Fibroblast of lung (primary cell): ENCODE measurements at places on chromosomes 2 and 18. TPM values are rescaled to one million over a fixed set of nuclear protein-coding genes. Genes with fewer than 3 reads are reported as not detected.
A peak's percentile ranks its signal among the peaks of the same experiment; 100 is the strongest.

- no peaks in the 10 kb centered on the region for H3K36me3 ChIP-seq
- H3K27me3 ChIP-seq = no peaks in the 10 kb centered on the region
Observed at GRCh38 chr2:151049746-151050145, 211.9 kb downstream of the RBM43 start.

GRCh38 chr2:38499548-38500282 is 103.0 kb downstream of the HNRNPLL start:
- no peaks in the 10 kb centered on the region for H3K4me1 ChIP-seq
- H3K27me3 ChIP-seq = peaks cover 12% of the 10 kb centered on the region
- H3K27ac ChIP-seq = no peak overlapping the region
- DNase-seq = no peak

GRCh38 chr2:63840081-63840784 is 1.5 kb upstream of the UGP2 start:
- peak overlapping the region; percentile 95 for H3K4me3 ChIP-seq
- no peaks in the 10 kb centered on the region for H3K27me3 ChIP-seq
- no peak for DNase-seq
- H3K27ac ChIP-seq = peak overlapping the region; percentile 97
- no peaks in the 10 kb centered on the region for H3K4me1 ChIP-seq
- no peaks in the 10 kb centered on the region for H3K36me3 ChIP-seq

DNA sequence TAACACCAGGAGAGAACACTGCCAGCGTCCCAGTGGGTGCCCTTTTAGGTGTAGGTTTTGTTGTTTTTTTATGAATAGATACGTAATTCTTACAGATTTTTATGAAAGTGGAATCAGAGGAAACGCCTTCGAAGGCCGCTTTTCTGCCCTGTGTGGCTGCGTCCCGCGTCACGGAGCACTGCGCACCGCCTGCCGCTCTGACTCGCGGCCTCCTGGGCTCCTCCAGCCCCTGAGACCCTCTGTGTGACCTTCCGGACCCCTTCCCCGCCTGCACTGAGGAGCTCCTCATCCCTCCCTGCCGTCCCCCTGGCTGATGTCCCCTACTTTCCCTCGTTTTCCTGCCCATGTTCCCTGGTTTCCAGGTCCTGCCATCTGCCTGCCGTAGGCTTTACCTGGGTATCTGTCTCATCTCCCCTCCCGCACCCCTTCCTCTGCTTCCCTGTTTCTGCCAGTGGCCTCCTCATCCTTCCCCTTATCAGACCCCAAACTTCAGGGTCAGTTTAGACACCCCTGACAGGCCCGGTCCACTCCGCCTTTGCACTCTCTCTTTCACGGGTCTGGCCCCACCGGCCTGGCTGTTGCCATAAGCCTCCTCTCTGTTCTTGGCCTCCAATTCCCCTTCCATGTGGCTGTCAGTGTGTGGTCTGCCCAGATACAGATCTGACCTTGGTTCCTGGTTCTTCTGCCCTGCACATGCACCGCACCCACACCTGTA is 32.7 kb downstream of the PDIA6 start:
- H3K4me1 ChIP-seq = no peaks in the 10 kb centered on the region
- no peaks in the 10 kb centered on the region for H3K27me3 ChIP-seq

GRCh38 chr18:73043611-73044010 is 175.8 kb upstream of the NETO1 start:
- no peak overlapping the region for H3K4me3 ChIP-seq
- H3K36me3 ChIP-seq = no peaks in the 10 kb centered on the region
- DNase-seq = no peak
- H3K27ac ChIP-seq = no peak overlapping the region
- no peaks in the 10 kb centered on the region for H3K27me3 ChIP-seq

GRCh38 chr2:28696261-28696660 is 55.4 kb upstream of the PPP1CB start:
- no peaks in the 10 kb centered on the region for H3K27me3 ChIP-seq
- DNase-seq = no peak
- H3K4me1 ChIP-seq = peaks cover 9% of the 10 kb centered on the region
- H3K27ac ChIP-seq = no peak overlapping the region

GRCh38 chr18:63963615-63964256 is 6.1 kb upstream of the SERPINB8 start:
- no peak overlapping the region for H3K27ac ChIP-seq
- H3K4me1 ChIP-seq = no peaks in the 10 kb centered on the region
- peaks cover 2% of the 10 kb centered on the region for H3K27me3 ChIP-seq
- H3K36me3 ChIP-seq = no peaks in the 10 kb centered on the region

- peak; percentile 56 for DNase-seq
- H3K4me1 ChIP-seq = no peaks in the 10 kb centered on the region
- no peak overlapping the region for H3K4me3 ChIP-seq
- no peaks in the 10 kb centered on the region for H3K27me3 ChIP-seq
- H3K36me3 ChIP-seq = no peaks in the 10 kb centered on the region
- no peak overlapping the region for H3K27ac ChIP-seq
Observed at GRCh38 chr2:156356014-156356754, 23.7 kb upstream of the NR4A2 start.

The DIPK1C gene
- total RNA-seq = not detected in 2 replicates

The MOGAT1 gene
- total RNA-seq = not detected in 2 replicates

DNA sequence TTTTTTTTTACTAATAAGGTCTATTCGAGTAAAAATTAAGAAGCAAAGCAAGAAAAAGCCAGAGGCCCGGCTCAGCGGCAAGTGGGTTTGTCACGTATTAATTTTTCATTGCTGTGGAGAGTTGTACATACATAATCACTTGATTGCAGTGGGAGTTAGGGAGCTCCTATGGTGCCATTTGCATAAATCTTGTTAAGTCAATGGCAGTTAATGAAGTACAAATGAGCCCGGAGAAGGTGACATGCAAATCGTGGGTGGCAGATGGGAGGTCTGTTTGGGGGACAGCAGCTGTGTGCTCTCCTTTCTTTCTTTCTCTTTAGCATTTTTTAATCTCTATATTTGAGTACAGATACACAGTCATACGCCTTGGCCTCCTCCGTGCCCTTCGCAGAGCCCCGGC is 317.0 kb downstream of the AGAP1 start:
- no peak for DNase-seq
- H3K36me3 ChIP-seq = peaks cover 2% of the 10 kb centered on the region
- H3K4me1 ChIP-seq = no peaks in the 10 kb centered on the region
- no peak overlapping the region for H3K27ac ChIP-seq

- no peaks in the 10 kb centered on the region for H3K27me3 ChIP-seq
- H3K36me3 ChIP-seq = no peaks in the 10 kb centered on the region
- no peak overlapping the region for H3K27ac ChIP-seq
- no peaks in the 10 kb centered on the region for H3K4me1 ChIP-seq
- H3K4me3 ChIP-seq = no peak overlapping the region
Observed at GRCh38 chr2:159455330-159455918, 160.9 kb downstream of the BAZ2B start.

GRCh38 chr18:42564761-42565160 is 550.7 kb downstream of the RIT2 start:
- no peaks in the 10 kb centered on the region for H3K27me3 ChIP-seq
- H3K36me3 ChIP-seq = no peaks in the 10 kb centered on the region
- no peak overlapping the region for H3K4me3 ChIP-seq
- no peak for DNase-seq
- H3K4me1 ChIP-seq = no peaks in the 10 kb centered on the region

- no peak for DNase-seq
- no peak overlapping the region for H3K27ac ChIP-seq
- no peak overlapping the region for H3K4me3 ChIP-seq
Observed at GRCh38 chr2:6937157-6937556, 19.9 kb downstream of the RNF144A start.

The PROM2 gene
- 0.26 and 0.33 TPM in 2 replicates for total RNA-seq

- DNase-seq = no peak
- peaks cover 10% of the 10 kb centered on the region for H3K4me1 ChIP-seq
- no peaks in the 10 kb centered on the region for H3K27me3 ChIP-seq
Observed at GRCh38 chr2:36536776-36537175, 61.2 kb downstream of the FEZ2 start.

The PLGLB1 gene
- 0.26 and 0.99 TPM in 2 replicates for total RNA-seq

- no peaks in the 10 kb centered on the region for H3K36me3 ChIP-seq
- H3K4me1 ChIP-seq = no peaks in the 10 kb centered on the region
- no peak overlapping the region for H3K4me3 ChIP-seq
- DNase-seq = no peak
Observed at GRCh38 chr2:88212251-88212790, 42.2 kb downstream of the THNSL2 start.

The DSG3 gene
- total RNA-seq = under 0.01 TPM in 1 of 2 replicates, not detected in the other

- H3K27me3 ChIP-seq = peaks cover 4% of the 10 kb centered on the region
- H3K27ac ChIP-seq = no peak overlapping the region
- DNase-seq = no peak
- no peaks in the 10 kb centered on the region for H3K4me1 ChIP-seq
- H3K36me3 ChIP-seq = no peaks in the 10 kb centered on the region
Observed at GRCh38 chr2:26453421-26454329, 24.2 kb downstream of the OTOF start.

GRCh38 chr2:194363878-194364277 is 1293.1 kb upstream of the SLC39A10 start:
- DNase-seq = no peak
- H3K27me3 ChIP-seq = no peaks in the 10 kb centered on the region
- no peak overlapping the region for H3K4me3 ChIP-seq
- no peaks in the 10 kb centered on the region for H3K36me3 ChIP-seq
- H3K4me1 ChIP-seq = no peaks in the 10 kb centered on the region

- no peak overlapping the region for H3K27ac ChIP-seq
- no peaks in the 10 kb centered on the region for H3K36me3 ChIP-seq
- H3K4me3 ChIP-seq = no peak overlapping the region
- H3K27me3 ChIP-seq = no peaks in the 10 kb centered on the region
- no peak for DNase-seq
Observed at GRCh38 chr18:38884050-38884449, 1318.5 kb upstream of the CELF4 start.

- peaks cover 42% of the 10 kb centered on the region for H3K4me1 ChIP-seq
- no peak overlapping the region for H3K4me3 ChIP-seq
- DNase-seq = peak; percentile 74
- H3K27me3 ChIP-seq = no peaks in the 10 kb centered on the region
- peaks cover 2% of the 10 kb centered on the region for H3K36me3 ChIP-seq
Observed at GRCh38 chr2:119230219-119231185, 6.9 kb downstream of the STEAP3 start.

DNA sequence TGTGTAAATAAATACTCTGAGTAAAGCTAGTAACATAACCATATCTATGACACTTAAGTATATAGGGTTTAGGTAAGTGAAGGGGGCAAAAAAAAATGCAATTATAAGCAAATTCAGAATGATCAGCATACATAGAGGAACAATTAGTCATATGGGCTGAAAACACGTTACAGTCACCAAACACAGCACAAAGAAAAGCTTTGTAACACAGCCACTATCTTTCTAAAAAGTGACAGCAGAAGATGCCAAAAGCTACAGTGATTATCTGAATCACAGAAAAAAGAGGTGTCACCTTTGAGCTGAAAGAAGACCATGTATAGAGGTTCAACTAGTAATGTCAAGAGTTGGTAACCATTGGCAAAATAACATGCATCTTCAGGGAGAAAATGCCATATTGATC is 115.5 kb downstream of the ERBB4 start:
- H3K4me3 ChIP-seq = no peak overlapping the region
- no peak for DNase-seq
- no peaks in the 10 kb centered on the region for H3K36me3 ChIP-seq
- H3K27me3 ChIP-seq = no peaks in the 10 kb centered on the region

The LCT gene
- under 0.01 TPM in 2 replicates for total RNA-seq

DNA sequence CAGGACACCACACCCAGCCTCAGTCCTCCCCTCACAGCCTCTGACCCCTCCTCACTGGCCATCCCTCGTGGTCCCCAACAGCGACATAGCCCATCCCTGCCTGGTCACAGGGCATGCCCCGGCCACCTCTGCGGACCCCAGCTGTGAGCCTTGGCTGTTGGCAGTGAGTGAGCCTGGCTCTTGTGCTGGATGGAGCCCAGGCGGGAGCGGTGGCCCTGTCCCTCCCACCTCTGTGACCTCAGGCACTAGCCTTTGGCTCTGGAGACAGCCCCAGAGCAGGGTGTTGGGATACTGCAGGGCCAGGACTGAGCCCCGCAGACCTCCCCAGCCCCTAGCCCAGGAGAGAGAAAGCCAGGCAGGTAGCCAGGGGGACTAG is 7.9 kb downstream of the DES start:
- no peaks in the 10 kb centered on the region for H3K4me1 ChIP-seq
- no peak for DNase-seq
- no peaks in the 10 kb centered on the region for H3K27me3 ChIP-seq
- H3K36me3 ChIP-seq = no peaks in the 10 kb centered on the region
- H3K4me3 ChIP-seq = no peak overlapping the region

- no peak overlapping the region for H3K27ac ChIP-seq
- H3K4me1 ChIP-seq = no peaks in the 10 kb centered on the region
- H3K36me3 ChIP-seq = no peaks in the 10 kb centered on the region
- DNase-seq = no peak
- H3K27me3 ChIP-seq = no peaks in the 10 kb centered on the region
Observed at GRCh38 chr2:5701266-5701665, 9.1 kb downstream of the SOX11 start.

GRCh38 chr2:17422061-17422460 is 96.2 kb downstream of the RAD51AP2 start:
- H3K4me3 ChIP-seq = no peak overlapping the region
- no peaks in the 10 kb centered on the region for H3K27me3 ChIP-seq
- no peak for DNase-seq
- H3K4me1 ChIP-seq = peaks cover 3% of the 10 kb centered on the region
- no peaks in the 10 kb centered on the region for H3K36me3 ChIP-seq

The TUBA3D gene
- total RNA-seq = not detected in 2 replicates

GRCh38 chr2:207655000-207655399 is 29.8 kb upstream of the METTL21A start:
- DNase-seq = no peak
- H3K4me1 ChIP-seq = no peaks in the 10 kb centered on the region
- no peak overlapping the region for H3K27ac ChIP-seq
- no peaks in the 10 kb centered on the region for H3K27me3 ChIP-seq
- no peaks in the 10 kb centered on the region for H3K36me3 ChIP-seq

GRCh38 chr2:234305846-234306245 is 191.0 kb downstream of the ARL4C start:
- peaks cover 7% of the 10 kb centered on the region for H3K4me1 ChIP-seq
- no peaks in the 10 kb centered on the region for H3K27me3 ChIP-seq
- H3K4me3 ChIP-seq = no peak overlapping the region
- no peaks in the 10 kb centered on the region for H3K36me3 ChIP-seq
- H3K27ac ChIP-seq = no peak overlapping the region

The PLB1 gene
- 1.3 and 1.8 TPM in 2 replicates for total RNA-seq
